Islet precursor cell (in vitro differentiated cells): ENCODE measurements at places on chromosomes 2 and 18.

GRCh38 chr2:40725040-40725439 is 273.1 kb upstream of the SLC8A1 start:
- DNase-seq = no peak

GRCh38 chr2:53913721-53914120 is 54.0 kb upstream of the GPR75 start:
- DNase-seq = no peak

- DNase-seq = no peak
Measured at GRCh38 chr2:228556717-228557116, 375.2 kb upstream of the SPHKAP start.

DNA sequence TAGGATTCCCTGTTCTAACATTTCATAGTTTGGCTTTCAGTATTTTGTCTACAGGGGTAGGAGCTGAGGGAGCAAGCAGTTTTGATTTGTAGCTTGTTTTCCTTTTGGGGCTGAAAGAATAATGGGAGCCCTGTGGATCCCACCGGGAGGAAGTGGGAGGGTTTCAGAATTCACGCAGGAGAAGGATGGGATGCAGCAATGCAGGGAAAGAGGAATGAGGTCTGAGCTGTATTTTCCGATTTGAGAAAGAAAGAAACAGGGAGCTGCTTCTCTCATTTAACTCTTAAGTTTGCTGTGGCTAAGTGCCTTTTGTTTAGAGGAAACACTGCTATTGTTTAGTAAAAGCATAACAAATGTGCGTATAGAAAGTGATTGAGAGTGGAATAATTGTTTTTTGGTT is 141.0 kb downstream of the ADCYAP1 start:
- DNase-seq = no peak

DNA sequence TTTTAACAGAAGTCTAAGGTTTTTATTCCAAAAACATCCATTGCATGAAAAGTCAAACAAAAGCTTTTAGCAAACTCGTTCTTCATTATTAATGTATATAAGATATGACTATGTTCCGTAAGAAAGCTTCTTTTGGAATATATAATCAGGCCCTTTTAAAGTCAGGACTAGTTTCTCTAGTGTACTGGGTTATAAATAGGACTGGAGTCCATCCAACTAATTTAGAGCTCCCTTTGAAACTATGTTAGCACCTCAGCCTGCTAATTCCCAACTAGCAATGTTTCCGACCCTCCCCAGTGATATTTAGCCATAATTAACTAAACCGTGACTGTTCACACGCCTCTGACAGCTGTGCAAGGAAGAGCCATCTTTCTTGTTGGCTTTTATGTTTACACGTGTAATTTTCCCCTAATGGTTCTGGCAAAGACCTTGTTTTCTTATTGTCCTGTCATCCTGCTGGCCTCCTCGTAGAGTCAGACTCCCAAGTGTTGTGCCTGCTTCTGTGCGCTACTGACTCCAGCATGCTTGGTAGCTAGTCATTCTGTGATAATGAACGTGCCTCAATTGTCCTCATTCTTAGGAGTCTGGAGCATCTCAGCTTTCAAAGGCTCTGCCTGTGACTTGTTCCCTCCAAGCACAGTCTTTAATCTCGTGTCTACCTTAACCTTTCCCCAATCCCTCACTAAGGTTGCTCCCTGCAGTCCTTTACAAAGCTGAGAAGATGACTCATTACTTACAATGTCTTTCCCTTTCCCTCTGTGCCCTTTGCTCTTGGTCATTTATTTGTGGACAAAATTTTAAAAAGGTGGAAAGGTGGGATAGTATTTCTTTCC is 172.2 kb upstream of the RASGRP3 start:
- no peak for DNase-seq

GRCh38 chr2:189613650-189614420 is 33.2 kb upstream of the SLC40A1 start:
- DNase-seq = no peak

GRCh38 chr2:129604560-129604959 is 374.9 kb upstream of the RAB6C start:
- DNase-seq = no peak

- peak; percentile 80 for DNase-seq
Measured at GRCh38 chr2:119174216-119174992, 15.9 kb upstream of the C1QL2 start.

DNA sequence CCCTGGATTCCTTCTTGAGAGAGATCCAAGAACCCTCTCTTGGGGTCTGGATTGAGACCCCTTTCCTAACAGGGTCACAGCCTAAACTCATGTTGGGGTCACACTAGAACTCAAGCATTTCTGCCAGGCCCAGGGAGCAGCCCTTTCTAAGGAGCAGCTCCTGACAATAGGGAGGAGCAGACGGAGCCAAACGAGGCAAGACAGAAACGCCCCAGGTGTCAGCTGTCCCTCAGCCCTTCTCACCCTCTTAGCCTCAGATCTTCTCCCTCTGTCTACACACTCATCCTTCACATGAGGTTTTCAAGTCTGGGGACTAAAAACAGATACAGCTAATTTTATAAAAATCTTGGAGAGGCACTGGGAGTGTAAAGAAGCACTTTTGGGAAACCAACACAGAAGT is 157.2 kb downstream of the SOCS6 start:
- DNase-seq = no peak

- DNase-seq = no peak
Measured at GRCh38 chr2:163375070-163375469, 360.7 kb downstream of the FIGN start.

- DNase-seq = no peak
Measured at GRCh38 chr2:237051861-237052260, 33.8 kb upstream of the COPS8 start.

DNA sequence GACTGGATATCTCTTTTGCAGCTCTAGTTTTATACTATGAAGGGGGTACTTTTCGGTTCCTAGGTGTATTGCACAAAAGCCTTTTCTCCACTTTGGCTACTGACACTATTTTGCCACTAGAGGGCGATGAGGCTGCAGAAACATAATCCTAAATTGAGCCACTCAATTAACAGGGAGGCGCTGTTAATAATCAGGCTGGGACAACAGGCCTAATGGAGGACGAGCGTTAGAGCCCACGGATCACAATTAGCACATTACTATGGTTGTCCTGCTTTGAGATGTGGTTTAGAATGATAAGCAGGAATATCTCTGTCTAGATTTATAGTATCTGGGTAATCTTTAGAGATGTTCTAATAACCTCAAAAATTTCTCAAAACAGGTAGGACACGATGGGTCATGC is 62.2 kb upstream of the PMAIP1 start:
- DNase-seq = peak; percentile 63

DNA sequence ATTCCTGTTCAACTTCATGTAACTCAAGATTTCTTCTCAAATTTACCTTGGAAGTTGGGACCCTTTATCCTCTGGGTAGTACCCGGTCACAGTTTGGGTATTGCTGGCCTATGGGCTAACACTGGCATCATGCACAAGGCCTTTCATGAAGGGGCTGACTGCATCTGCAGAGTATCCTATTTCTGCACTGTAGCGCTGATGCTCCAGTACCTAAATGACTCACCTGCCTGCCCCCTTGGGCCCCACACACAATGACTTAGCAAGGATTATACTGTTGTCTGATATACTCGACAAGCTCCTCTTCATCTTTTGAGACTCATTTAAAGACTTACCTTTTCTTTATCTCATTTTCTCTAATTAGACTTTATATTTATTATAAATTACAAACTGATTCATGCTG is 39.9 kb downstream of the DNAH6 start:
- DNase-seq = no peak

GRCh38 chr2:234670052-234670451 is 173.2 kb upstream of the ARL4C start:
- DNase-seq = no peak

- DNase-seq = peak; percentile 72
Measured at GRCh38 chr2:16525265-16525887, 140.3 kb downstream of the CYRIA start.

DNA sequence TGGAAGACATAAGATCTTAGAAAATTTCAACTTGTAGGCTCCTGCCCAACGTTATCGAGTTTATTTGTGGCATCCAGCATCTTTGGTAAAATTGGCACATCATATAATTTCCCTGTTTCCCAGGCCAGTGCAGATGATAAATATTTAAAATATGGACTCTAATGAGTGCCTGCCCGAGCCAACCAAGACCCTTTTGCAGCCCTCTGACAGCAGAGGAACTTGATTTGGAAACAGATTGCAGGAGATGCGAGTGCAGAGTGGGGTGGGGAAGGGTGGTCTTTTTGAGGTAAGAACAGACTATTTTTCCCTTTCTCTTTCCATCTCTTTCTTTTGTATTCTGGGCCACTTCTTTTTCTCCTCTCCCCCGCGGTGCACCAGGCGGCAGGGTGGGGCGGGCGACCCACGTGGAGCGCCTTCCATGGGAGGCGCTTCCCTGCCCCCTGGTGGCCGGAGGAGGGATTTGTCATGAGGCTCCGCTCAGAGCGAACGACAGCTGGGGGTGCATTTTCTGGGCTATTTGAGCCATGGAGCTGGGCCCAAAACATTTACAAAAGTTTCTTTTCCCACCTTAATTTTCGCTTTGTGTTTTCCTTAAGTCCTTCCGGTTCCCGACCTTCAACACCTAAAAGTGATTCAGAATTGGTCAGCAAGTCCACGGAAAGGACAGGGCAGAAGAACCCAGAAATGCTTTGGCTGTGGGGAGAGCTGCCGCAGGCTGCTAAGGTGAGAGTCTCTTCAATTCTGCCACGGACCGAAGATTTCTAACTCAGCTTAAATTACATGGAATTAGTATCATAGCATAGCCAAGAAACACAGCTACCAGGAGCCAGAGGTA is 32.7 kb downstream of the LPIN1 start:
- peak; percentile 81 for DNase-seq

DNA sequence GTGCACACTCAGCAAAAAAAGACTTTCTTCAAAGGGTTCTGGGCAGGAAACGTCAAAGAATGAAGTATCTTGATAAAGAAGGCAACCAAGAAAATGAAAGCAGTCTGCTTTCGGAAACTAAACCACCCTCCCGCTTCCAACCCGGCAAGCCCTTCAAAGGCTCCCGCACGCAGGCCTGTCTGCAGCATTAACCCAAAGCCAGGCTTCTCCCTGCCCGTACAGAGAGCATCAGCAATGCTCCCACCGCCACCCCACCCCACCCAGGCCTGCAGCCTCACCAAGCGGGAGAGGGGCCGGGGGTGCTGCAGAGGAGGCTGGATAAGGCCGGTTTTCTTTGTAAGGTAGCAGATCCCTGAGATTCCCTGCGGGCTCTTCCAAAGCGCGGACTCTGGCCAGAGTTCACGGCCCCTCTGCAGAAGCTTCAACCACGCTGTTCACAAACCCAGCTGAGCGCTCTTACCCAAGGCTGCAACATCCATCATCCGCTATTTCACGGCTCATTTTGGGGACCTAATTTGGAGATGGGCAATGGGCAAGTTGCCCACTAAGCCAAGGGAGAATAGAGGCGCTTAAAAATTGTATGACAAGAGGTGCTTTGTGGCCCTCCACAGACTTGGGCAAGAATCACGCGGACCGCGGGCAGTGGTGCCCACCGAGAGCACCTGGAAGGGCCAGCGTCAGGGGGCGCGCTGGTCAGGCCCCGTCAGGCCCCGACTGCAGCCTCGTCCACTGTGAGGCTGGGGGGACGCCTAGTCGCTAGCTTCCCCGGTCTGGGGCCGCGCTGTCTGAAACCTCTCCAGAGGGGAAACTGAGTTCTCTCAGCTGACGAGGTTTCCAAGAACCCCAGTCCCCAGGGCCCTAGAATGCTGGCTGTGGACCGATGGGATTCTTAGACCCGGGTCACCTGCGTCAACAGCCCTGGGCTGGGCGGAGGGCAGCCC is 225.4 kb upstream of the ID2 start:
- peak; percentile 48 for DNase-seq

GRCh38 chr2:15260835-15261234 is 300.3 kb downstream of the NBAS start:
- no peak for DNase-seq

DNA sequence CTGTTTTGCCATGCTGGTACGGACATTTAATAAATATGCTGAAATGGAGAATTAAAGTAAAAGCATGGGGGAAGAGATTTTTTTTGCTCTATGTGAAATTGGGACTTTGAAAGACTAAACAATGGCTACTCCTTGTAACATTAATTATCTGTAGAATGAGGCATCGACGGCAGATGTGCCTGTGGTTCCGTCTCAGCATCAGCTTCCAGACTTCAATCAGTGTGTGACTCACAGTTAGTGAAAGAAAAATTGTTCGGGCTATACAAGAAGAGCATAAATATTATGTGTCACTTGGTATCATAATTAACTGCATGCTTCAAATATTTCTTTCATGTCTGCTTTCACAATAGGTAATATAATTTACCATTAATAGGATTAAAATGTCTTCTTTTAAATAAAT is 117.0 kb upstream of the SMIM21 start:
- no peak for DNase-seq

GRCh38 chr2:213086571-213086970 is 64.8 kb downstream of the IKZF2 start:
- peak; percentile 83 for DNase-seq

- peak; percentile 94 for DNase-seq
Measured at GRCh38 chr18:37393945-37394609, 171.5 kb downstream of the CELF4 start.

GRCh38 chr2:176613323-176613987 is 344.2 kb downstream of the MTX2 start:
- no peak for DNase-seq

DNA sequence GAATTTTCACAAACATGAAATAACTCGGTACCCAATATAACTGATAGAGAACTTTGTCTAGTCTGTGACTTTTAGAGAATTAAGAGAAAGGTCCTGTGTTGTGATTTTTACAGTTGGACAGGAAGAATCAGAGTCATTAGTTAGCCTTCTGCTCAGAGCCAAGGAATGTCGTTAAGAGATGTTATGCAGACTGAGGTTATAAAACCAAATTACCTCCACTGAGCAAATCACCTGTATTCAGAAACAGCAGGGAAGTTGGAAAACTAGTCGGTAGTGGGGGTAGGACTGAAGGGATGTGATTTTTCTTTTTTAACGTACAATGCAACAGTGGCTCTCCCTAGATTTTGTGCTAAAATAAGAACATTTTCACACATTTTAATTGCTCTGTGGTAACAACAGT is 18.5 kb downstream of the TANK start:
- DNase-seq = no peak

DNA sequence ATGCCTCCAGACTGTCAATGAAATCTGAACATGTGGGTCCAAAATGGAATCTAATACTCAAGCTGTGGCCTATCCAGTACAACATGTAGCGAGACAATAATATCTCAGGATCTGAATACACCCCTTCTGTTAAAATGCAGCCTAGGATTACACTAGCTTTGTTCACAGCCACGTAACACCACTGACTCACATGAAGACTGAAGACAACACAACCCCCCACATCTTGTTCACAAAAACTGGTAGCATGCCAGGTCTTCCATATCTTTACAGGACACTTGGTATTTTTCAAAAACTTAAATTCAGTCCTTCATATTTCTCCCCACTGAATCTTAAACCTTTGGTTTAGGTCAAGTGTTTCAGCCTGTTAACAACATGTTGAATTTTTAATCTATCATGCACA is 84.2 kb downstream of the SLC8A1 start:
- DNase-seq = no peak
